ENCODE measurements at places on chromosomes 5 and 9.

GRCh38 chr9:33751536-33752129, 43.7 kb upstream of the PRSS3 start:
- no peak for DNase-seq

- no peak for DNase-seq
Measured at GRCh38 chr5:93569300-93570160, 11.5 kb downstream of the NR2F1-AS1 start.

DNA sequence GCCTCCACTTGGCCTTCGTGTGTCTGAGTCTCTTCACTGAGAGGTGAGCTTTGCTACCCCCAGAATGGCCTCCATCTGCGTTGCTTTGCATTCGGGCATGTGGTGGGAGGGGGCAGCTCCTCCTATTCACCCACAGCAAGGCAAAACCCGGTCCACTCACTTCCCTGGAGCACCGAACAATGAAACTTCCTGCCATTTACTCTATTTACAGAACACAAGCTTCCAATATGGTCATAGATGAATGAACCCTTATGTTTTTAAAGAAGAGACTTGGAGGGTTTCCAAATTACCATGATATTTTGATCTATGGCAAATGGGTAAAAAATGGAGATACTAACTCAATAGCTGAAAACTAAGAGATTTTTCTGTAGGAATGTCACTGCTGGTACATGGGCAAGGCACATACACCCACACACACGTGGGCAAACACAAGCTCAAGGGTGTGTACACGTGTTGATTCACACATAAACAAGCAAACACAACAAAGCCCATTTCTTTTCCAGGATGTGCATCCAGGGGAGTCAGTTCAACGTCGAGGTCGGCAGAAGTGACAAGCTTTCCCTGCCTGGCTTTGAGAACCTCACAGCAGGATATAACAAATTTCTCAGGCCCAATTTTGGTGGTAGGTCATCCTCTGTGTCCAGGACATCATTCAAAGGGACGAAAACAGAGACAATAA, 5.2 kb downstream of the GABRP start:
- DNase-seq, result no peak

DNA sequence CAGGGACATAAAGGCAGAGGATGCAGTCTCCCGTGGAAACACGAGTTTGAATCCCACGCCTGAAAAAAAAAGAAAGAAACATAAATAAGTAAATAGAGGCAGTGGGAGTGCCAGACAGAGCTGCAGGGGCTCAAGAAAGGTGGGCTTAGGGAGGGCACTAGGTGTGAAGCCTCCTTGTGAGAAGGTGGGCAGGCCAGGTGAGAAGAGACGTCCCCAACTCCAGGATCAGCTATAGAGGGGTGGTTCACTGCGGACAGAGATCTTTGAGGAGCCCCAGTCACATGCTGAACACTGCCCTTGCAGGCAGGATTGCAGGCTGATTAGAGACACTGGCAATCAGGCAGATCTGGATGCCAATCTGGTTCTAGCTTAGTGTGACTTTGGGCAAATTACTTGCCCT, 172.1 kb downstream of the RGS3 start:
- DNase-seq, result no peak

GRCh38 chr9:5721279-5722087, 92.6 kb downstream of the RIC1 start:
- no peak for DNase-seq

DNA sequence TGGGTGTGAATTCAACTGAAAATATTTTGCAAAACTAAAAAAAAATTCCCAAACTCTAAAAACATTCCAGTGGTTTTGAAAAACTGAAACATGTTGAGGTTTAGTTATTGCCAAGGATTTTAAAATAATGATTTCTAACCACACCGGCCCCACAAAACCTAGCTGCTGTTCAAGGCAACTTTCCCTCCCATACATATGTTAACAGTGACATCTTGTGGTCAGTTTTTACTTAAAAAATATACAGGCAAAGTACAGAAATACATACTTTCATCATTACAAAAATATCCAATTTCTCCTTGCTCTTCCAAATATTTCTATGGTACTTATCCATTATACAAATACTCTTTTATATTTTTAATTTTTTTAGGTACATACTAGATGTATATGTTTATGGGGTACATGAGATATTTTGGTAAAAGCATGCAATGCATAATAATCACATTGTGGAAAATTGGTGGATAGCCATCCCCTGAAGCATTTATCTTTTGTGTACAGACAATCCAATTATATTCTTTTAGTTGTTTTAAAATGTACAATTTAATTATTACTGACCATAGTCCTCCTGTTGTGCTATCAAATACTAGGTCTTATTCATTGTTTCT, 34.4 kb upstream of the MRPS30 start:
- peak; percentile 66 for DNase-seq

DNA sequence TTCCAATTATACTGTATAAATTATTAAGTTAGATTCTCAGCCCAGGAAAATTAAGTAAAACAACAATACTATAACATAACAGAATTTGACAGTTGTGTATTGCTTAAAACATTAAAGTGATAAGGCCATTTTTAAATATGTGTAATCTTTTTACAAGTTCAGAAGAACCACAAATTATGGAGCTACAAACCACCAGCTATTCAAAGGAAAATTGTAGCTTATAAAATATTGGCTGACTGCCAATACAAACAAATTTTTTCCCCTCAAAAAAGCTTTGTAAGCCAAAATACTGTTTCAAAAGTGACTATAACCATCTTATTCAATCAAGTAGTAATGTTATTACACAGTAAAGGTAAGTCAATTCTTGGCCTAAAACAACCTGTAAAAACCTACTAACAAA, 21.9 kb downstream of the STRBP start:
- no peak for DNase-seq

DNA sequence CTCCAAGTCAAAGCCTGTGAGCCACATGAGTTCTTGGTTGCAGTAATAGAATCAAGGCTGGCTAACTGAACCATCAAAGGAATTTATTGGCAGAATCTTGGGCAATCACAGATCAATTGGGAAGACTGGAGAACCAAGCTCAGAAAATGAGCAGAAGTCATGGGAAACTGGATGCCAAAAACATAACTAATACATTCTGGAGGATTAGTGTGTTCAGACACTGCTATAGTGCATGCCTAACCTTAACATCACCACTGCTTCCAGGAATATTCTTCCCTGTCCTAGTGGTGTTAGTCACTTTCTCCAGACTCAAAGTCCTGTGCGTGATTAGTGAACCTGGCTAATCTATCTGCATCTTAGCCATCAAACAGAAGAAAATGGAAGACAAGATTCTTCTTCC, 843.7 kb downstream of the EFNA5 start:
- DNase-seq, result no peak

DNA sequence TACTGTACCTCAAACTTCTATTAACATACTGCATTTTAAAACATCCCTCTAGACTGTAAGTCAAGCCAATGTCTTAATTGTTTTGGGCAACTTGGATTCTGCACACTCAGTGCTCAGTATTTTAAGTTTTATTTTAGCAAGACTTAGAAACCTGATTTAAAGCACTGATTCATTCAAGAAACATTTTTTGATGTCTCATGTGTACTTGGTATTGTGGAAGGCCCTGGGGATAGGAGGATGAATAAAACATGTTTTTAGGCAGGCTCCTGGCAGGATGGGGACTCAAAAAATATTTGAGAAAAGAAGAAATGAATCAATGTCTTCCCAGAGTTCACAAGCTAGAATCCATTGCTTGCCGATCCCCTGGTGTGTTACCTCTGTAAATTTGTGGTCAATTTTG, 334.0 kb upstream of the PUM3 start:
- DNase-seq, result peak; percentile 27

- DNase-seq, result no peak
Measured at GRCh38 chr9:88053856-88054501, 79.6 kb upstream of the CDK20 start.

GRCh38 chr5:138763037-138763778, 10.0 kb downstream of the CTNNA1 start:
- no peak for DNase-seq

DNA sequence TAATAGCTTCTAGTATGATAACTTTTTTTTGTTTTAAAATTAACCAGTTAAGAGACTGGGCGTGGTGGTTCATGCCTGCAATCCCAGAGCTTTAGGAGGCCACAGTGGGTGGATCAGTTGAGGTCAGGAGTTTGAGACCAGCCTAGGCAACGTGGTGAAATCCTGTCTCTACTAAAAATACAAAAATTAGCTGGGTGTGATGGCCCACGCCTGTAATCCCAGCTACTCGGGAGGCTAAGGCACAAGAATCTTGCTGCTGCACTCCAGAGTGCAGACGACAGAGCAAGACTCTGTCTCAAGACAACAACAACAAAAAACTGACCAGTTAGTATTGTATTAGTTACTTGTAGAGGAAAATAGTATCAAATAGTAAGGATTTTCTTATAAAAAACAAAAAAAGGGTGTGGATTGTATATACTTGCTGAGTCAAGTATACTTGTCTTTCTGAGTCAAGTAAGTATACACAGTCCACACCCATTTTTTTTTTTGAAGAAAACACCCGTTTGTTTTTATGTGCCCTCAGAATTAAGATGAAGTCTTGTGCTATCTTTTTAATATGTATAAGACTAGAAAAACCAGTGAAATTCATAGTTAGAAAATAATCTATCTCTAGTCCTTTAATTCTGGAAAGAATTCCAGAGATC, 25.3 kb downstream of the UBAP1 start:
- DNase-seq, result peak; percentile 24

DNA sequence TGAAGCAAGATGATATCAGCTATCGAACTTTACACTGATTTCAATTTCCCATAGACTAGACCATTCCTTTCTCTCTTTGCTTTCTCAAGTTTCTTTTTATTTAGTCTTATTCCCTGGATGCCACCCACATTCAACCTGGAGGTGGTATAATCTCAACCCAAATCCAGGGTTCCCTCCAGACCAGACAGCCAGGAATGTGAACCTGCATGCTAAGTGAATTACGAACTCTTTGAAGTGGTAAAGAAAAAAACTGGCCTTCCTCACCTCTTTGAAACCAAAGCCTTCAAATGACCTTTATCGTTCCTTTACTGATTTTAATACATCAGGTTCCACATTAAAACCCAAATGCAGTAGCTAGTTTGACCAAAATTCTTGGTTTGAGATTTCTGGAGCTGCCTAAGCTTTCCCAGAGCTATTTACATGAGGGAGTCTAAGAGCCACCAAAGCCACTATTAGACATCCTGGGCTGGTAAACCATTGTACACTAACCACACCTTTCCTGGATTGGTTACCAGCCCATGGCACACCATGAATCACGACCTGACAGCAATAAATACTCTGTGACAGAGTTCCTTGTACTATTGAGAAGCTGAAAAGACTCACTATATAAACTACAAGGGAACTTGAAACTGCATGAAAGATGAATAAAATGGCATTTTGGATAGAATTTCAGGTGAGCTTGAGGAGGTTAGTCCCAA, 323.7 kb downstream of the ADAMTS6 start:
- DNase-seq, result no peak

GRCh38 chr9:34143116-34143515, 16.6 kb upstream of the DCAF12 start:
- DNase-seq, result no peak

DNA sequence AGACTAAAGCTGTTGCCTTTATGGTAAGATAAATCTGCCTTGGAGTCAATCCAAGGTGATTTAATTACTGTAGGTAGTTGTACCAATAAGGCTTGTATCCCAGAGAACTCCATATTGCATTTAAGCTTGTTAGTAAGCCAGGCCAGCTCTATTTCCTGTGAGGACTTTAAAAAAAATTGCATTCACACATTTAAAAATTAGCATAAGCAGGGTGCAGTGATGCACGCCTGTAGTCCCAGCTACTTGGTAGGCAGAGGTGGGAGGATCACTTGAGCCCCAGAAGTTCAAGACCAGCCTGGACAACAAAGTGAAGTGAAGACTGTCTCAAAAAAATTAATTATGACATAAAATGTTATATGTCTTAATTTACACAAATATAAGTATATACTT, 28.7 kb upstream of the ABL1 start:
- DNase-seq, result no peak

DNA sequence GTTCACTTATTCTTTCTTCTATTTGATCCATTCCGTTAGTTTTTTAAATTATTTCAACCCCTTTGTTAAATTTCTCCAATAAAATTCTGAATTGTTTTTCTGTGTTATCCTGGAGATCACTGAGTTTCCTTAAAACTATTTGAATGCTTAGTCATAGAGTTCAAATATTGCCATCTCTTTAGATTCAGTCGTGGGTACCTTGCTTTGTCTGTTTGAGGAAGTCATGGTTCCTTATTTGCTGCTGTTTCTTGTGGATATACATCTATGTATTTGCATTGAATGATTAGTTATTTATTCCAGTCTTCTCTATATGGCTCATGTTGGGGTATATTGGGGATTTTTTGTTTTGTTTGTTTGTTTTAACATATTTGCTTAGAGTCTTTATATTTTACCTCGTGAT, 80.6 kb downstream of the HINT1 start:
- DNase-seq, result no peak

GRCh38 chr5:179607160-179607931, 16.1 kb downstream of the HNRNPH1 start:
- DNase-seq, result peak; percentile 53

DNA sequence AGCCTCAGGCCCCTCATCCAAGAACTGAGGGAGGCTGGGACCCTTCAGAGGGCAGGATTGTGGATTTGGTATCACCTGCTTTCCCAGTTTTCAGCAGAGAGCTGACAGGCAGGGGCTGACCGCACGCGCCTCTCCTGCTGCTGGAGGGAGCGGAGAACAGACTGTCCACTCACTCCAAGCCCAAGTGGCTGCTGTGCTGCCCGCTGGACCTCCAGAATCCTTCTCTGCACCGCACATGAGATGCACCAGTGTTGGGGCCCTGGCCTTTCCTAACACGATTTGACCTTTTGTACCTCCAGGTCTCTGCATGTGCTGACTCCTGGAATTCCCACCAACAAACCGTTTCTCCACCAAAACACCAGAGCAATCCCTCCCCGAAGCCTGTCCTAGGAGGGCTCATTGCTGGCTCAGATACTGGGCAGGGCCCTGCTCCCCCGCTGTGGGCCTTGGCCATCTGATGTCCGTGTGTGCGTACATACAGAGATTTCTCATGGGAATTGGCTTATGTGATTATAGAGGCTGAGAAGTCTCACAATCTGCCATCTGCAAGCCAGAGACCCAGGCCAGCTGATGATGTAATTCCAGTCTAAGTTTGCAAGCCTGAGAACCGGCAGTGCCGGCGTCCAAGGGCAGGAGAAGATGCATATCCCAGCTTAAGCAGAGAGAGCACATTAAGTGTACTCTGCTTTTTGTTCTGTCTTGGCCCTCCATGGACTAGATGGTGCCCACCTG, 141.7 kb downstream of the GADD45G start:
- no peak for DNase-seq

DNA sequence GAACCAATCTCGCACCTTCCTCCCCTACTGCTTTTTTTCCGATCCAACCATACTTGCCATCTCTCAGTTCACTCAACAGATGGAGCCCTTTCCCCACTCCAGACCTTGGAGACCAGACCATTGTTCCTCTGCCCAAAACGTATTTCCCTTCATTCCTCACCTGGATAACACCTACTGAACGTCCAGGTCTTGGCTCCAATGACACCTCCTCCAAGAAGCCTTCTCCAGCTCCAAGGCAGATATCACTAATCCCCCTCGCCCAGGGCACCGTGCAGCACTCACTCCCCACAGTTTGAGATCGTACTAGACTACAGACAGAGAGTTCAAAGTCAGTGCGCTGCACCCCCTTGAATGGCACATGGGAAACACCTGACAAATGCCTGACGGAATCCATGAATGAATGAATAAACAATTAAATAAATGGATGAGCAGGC, 47.1 kb upstream of the AKNA start:
- DNase-seq, result peak; percentile 76

Measured in AG20443 (cell line).